Hematopoietic multipotent progenitor cell treated with erythropoietin and hydrocortisone succinate and interleukin-3 and kit ligand, for 6 days (in vitro differentiated cells): ENCODE measurements at places on chromosomes 3 and 15.

DNA sequence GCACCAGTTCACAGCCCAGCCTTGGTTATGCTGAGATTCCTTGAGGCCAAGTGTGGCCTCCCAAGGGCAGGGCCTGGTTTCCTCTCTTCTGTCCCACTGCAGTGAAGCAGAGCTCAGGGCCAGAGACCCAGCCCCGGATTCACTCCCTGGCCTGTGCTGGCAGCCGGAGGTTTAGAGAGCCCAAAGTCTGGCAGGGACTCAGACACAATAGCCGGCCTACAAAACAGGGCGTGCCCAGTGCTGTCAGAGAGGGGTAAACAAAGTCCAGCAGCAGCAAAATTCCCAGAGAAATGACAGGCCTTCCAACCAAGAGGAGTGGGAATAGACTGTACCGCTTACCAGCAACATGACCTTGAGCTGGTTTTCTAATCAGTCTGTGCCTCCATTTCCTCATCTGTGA is 14.0 kb downstream of the VIPR1 start:
- no peak for DNase-seq

GRCh38 chr15:96362755-96363651 is 32.5 kb downstream of the NR2F2 start:
- no peak for DNase-seq

GRCh38 chr3:33716227-33716626 is 1.8 kb downstream of the CLASP2 start:
- DNase-seq, result peak; percentile 48

- DNase-seq, result no peak
Observed at GRCh38 chr3:38599886-38600285, 49.6 kb downstream of the SCN5A start.

GRCh38 chr3:114852966-114853365 is 294.1 kb downstream of the ZBTB20 start:
- no peak for DNase-seq

DNA sequence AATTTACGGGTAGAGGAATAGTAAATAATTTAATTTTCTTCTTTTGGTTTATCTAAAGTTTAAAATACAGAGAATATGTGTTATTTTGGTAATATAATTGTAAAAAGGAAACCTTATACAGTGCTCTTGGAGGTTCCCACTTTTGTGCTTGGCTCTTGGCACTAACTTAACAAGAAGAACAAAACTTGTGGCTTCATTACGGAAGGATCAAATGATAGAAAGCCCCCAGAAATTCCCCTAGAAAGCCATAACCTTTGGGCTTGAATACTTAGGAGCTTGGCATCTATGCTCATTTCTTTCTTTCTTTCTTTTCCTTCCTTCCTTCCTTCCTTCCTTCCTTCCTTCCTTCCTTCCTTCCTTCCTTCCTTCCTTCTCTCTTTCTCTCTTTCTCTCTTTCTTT is 197.5 kb downstream of the SOX2 start:
- no peak for DNase-seq

- no peak for DNase-seq
Observed at GRCh38 chr3:19725000-19725399, 209.0 kb downstream of the EFHB start.

GRCh38 chr3:168260859-168261258 is 165.1 kb upstream of the GOLIM4 start:
- DNase-seq, result no peak

GRCh38 chr3:98962189-98962930 is 60.9 kb upstream of the DCBLD2 start:
- no peak for DNase-seq

GRCh38 chr3:71511037-71511436 is 72.5 kb downstream of the FOXP1 start:
- peak; percentile 44 for DNase-seq

DNA sequence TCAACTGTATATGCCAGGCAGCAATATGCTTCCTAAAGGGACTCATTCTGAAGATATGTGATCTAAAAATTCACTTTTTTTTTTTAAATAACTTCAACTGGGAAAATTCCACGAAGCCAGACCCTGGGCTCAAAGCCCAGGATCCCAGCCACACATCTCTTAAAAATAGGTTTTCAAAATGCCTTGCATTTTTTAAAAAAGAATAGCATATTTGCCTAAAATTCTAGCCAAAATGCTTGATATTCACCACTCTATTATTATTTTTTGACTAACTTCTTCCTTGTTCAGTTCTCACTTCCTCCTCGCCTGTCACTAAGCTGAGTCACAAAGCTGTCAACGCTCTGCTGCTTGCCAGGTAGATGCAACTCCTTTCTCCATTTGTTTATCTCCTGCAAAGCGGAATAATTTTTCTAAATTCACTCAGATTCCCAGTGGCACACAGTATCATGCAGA is 28.0 kb upstream of the VGLL4 start:
- peak; percentile 23 for DNase-seq

- DNase-seq, result peak; percentile 47
Observed at GRCh38 chr15:59741274-59741906, 52.3 kb upstream of the BNIP2 start.

DNA sequence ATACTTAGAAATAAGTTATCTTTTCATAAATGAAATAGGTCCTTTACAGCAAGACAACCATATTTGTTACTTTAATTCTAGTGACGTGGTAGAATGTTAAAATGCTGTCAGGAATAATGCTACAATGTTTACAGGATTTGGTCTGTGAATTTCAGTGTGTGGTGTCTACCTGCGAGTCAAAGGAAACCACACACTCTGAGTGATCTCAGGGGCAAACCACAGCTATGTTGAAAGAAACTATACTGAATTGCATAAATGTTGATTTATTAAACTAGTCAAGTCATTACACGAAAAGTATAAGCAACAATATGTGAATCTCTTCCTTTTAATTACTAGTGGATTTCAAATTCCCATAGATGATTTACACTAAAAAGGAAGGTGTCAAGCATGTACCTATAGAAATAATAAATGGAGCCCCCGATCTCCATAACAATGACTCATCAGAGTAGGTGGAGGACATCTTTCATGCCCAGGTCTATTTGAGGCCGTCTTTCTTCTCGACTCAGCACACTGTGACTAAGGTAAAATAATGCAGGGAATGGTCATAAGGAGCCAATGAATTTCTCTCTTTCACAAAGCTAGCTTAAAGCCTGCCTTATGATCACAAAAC is 463.0 kb downstream of the ERC2 start:
- DNase-seq, result no peak

DNA sequence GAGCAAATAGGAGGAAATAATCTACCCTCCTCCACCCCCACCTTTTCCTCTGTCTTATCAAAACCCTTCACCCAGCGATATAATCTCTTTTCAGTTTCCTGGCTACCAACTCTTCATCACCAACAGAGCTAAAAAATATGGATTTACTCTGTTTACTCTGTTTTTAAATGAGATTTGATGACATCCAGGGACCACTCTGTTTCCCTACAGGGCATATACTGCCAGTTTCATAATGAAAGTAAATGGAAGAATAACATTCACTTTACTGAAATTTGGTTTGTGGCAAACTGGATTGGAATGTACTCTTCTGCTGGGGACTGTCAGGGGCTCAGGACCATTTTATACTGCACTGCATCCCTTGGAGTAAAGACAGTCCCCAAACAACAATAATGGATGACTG is 80.1 kb upstream of the PTX3 start:
- DNase-seq, result no peak

DNA sequence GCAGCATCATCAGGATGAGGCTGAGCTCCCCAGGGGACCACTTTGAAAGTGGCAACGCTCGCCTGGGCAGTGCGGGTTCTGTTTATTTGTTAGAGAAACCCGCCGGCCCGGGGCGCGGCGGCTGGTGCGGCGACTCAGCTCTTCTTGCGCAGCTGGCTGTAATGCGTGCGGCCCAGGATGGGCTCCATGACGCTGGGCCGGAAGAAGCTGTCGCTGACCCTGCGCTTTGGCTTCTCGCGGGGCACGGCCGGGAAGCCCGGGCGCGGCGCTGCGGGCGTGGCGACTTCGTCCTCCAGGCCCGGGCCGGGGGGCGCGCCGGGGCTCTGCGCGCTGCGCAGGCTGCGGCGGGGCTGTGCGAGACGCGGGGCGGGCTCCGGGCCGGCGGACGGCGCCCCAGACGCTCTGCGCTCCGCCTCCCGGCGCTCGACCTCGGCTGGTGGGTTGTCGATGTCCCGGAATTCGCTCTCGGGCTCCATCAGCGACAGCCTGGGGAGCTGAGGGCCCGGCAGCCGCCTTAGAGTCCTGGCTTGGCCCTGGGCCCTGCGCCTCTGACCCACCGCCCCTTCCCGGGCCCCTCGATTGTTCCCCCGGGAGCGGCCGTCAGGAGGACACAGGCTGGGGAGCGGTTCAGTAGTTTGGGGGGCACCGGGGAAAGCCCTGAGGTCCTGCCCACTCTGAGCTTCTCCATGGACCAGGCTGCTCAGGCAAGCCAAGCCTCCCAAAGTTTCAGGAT is 10.3 kb upstream of the KIF7 start:
- peak; percentile 50 for DNase-seq

DNA sequence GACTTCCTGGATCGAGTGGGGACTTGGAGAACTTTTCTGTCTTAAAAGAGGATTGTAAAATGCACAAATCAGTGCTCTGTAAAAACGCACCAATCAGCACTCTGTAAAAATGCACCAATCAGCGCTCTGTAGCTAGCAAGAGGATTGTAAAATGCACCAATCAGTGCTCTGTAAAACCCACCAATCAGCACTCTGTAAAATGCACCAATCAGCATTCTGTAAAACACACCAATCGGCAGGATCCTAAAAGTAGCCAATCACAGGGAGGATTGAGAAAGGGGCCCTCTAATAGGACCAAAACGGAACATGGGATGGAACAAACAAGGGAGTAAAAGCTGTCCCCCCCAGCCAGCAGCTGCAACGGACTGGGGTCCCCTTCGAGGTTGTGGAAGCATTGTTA is 587.4 kb upstream of the ALCAM start:
- no peak for DNase-seq

DNA sequence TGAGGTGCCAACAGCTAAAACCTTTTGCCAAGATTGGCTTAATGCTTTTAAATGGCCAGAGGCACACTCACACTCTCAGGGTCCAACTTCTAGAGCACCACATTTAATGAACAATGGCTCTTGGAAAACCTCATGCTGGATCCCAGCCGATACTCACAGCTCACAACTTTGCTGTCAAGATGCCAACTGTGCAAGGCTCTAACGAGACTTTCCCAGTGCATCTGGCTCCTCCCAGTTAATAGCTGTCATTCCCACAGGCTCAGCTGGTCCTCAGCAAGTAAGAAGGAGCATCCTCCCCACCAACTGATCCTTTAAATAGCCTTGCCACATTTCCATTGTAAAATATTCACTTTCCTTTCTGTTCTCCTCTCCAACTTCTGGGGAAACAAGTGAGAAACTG is 20.3 kb upstream of the FRMD4B start:
- no peak for DNase-seq

- DNase-seq, result peak; percentile 50
Observed at GRCh38 chr15:33089878-33090757, 104.4 kb downstream of the FMN1 start.

GRCh38 chr3:36408146-36408545 is 27.8 kb downstream of the STAC start:
- DNase-seq, result peak; percentile 36

DNA sequence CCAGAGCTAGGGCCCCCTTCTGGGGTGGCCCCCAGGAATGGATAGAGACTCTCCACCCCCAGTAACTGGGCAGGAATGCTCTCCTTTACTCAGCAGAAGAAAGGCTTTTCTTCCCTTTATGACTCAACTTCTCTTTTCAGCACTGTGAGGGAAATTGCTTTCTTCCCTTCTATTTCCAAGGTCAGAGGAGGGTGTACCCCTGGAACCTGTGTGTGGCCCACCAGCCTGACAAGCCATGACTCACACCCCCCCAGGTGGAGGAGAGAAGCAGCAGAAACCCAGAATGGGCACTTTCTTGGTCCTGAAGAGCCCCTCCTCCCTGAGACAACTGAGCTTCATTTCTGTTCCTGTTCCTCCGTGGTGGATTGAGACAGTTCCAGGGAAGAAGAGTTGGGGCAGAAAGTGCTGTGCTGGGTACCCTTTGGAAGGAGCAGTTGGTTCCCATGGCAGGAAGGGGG is 2.7 kb upstream of the ANKRD63 start:
- no peak for DNase-seq
